ENCODE measurements at places on chromosomes 16 and 17. TPM values are rescaled to one million over a fixed set of nuclear protein-coding genes. Genes with fewer than 3 reads are reported as not detected.

DNA sequence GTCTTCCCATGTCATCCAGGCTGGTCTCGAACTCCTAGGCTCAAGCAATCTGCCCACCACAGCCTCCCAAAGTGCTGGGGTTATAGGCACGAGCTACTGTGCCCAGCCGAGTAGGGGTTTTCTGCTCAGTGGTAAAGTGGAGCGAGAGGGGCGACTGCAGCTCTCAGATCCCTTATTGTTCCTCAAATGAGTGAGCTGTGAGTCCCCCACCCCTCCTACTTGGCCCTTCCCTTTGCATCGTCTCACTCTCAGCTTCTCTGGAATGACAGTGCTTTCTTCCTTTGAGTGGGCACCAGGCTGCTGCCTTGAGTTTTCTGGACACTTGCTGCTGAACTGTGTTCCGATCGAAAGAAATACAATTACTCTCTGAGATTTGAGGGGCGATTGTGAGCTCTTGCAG is 63.5 kb downstream of the MSI2 start:
- no peak for DNase-seq
- H3K27ac ChIP-seq, result no peak overlapping the region
- H3K27me3 ChIP-seq, result no peaks in the 10 kb centered on the region
- peaks cover 71% of the 10 kb centered on the region for H3K36me3 ChIP-seq
- peaks cover 15% of the 10 kb centered on the region for H3K4me1 ChIP-seq

GRCh38 chr17:31427684-31428083 is 36.2 kb downstream of the RAB11FIP4 start:
- no peak overlapping the region for H3K4me3 ChIP-seq
- peaks cover 13% of the 10 kb centered on the region for H3K27me3 ChIP-seq
- no peak for DNase-seq
- no peaks in the 10 kb centered on the region for H3K36me3 ChIP-seq
- H3K4me1 ChIP-seq, result peaks cover 47% of the 10 kb centered on the region

DNA sequence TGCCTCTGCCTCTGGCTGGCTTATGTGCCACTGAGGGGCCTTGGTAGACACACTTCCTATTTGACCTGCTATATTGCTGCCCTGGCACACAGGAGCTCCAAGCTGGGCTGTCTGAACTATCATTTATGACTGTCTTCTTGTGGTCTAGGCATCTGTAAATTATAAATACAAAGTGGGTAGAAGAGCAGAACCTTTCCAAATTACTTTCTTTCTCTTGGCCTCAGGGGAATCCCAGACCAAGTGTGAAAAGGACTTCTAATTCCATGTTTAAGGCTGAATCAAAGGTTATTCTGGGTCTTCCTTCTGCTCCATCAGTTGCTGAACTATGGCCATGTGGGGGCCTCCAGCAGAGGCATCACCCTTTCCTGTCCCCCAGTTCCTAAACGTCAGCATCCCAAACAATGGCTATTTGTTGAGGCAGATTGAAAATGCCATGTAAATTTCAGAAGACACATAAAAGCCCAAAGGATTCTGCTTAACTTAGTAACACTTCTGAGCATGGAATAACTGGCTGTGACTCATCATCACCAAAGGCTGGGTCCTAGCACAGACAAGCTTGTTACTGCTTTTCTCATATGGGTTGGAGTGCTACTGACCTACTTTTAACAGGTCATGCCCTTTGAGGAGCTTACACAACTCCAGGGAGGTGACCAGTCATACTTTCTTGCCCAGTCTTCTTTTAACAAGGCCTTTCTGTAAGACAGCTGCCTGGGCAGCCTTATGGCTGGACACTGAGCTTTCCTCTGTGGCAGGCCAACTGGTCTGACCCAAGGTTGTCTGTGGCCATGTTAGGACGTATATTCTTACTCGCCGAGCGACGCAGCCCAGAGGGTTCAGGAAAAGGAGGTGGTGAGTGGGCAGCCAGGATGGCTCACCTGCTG is 154.8 kb downstream of the VPS53 start:
- H3K4me1 ChIP-seq, result no peaks in the 10 kb centered on the region
- H3K27ac ChIP-seq, result no peak overlapping the region
- H3K36me3 ChIP-seq, result peaks cover 37% of the 10 kb centered on the region
- H3K27me3 ChIP-seq, result no peaks in the 10 kb centered on the region

GRCh38 chr16:85129876-85130704 is 17.8 kb upstream of the CIBAR2 start:
- H3K27me3 ChIP-seq, result peaks cover 35% of the 10 kb centered on the region
- H3K27ac ChIP-seq, result no peak overlapping the region
- peaks cover 47% of the 10 kb centered on the region for H3K4me1 ChIP-seq
- no peak overlapping the region for H3K4me3 ChIP-seq

GRCh38 chr17:2795441-2796163 is 636 bp upstream of the RAP1GAP2 start:
- no peaks in the 10 kb centered on the region for H3K4me1 ChIP-seq
- H3K36me3 ChIP-seq, result no peaks in the 10 kb centered on the region
- peaks cover 9% of the 10 kb centered on the region for H3K27me3 ChIP-seq
- H3K27ac ChIP-seq, result no peak overlapping the region

DNA sequence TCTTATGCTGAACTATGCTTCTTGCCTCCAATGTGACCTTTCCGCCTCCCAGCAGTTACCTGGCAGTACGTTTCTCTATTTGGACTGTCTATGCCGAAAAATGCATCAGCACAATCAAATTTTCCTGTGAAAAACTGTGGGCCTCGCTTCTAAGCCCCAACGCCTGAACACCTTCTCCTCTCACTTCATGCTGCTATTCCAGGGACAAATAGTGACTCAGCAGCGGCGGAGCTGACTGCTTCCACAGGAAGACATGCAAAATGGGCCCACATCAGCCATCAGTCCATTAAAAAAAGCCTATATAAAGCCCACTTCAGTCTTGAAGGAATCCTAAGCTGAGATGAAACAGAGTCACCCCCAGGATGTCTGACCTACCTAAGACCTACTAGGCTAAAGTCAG is 10.5 kb upstream of the PIP4K2B start:
- no peak for DNase-seq
- H3K36me3 ChIP-seq, result peaks cover 75% of the 10 kb centered on the region
- H3K4me3 ChIP-seq, result no peak overlapping the region

- no peak for DNase-seq
- H3K36me3 ChIP-seq, result no peaks in the 10 kb centered on the region
- no peak overlapping the region for H3K4me3 ChIP-seq
- peaks cover 5% of the 10 kb centered on the region for H3K4me1 ChIP-seq
- no peak overlapping the region for H3K27ac ChIP-seq
These were observed 12.2 kb downstream of the ATP6V0D1 start for GRCh38 chr16:67468731-67469130.

DNA sequence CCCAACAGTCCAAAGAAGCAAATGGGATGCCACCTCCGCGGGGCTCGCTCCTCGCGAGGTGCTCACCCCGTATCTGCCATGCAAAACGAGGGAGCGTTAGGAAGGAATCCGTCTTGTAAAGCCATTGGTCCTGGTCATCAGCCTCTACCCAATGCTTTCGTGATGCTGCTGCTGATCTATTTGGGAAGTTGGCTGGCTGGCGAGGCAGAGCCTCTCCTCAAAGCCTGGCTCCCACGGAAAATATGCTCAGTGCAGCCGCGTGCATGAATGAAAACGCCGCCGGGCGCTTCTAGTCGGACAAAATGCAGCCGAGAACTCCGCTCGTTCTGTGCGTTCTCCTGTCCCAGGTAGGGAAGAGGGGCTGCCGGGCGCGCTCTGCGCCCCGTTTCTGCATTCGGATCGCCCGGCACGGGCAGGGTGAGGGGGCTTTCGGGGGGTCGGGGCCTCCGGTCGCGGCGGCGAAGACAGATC is at the start of gene CDH13:
CDH13 (plus strand) TSS at position 179 of the 471 bp plus-strand sequence.
- DNase-seq, result no peak
- H3K4me3 ChIP-seq, result no peak within 1 kb of the TSS
- no peaks in the 10 kb centered on the region for H3K4me1 ChIP-seq
- H3K27me3 ChIP-seq, result peaks cover 43% of the 10 kb centered on the region
- no peaks in the 10 kb centered on the region for H3K36me3 ChIP-seq

DNA sequence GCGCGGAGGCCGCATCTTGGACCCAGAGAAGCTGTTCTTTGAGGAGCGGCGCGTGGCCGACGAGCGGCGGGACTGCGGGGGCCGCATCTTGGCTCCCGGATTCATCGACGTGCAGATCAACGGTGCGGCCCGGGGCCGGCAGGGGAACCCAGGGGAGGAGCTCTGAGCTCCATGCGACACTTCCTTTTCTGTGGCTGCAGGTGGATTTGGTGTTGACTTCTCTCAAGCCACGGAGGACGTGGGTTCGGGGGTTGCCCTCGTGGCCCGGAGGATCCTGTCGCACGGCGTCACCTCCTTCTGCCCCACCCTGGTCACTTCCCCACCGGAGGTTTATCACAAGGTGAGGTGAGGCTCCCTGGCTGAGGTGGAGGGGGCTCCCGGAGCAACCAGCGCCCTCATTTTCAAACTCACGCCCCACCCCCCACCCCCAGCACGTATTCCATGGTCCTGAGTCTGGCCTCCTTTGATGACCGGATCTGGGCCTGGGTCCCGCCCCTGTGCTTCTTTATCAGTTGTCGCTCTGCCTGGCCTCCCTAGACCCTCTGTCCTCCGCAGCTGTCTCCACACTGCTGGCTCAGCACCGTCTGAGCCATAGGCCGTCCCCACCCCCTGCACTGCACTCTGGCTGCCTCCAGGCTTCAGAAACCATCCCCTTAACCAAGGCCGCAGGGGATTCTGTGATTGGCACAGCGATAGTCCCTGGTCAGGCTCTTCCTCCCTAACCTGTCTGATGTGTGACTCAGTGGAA is 787 bp downstream of the AMDHD2 start:
- H3K4me1 ChIP-seq, result peaks cover 88% of the 10 kb centered on the region
- H3K27ac ChIP-seq, result peak overlapping the region; percentile 84
- H3K27me3 ChIP-seq, result no peaks in the 10 kb centered on the region
- DNase-seq, result peak; percentile 70

DNA sequence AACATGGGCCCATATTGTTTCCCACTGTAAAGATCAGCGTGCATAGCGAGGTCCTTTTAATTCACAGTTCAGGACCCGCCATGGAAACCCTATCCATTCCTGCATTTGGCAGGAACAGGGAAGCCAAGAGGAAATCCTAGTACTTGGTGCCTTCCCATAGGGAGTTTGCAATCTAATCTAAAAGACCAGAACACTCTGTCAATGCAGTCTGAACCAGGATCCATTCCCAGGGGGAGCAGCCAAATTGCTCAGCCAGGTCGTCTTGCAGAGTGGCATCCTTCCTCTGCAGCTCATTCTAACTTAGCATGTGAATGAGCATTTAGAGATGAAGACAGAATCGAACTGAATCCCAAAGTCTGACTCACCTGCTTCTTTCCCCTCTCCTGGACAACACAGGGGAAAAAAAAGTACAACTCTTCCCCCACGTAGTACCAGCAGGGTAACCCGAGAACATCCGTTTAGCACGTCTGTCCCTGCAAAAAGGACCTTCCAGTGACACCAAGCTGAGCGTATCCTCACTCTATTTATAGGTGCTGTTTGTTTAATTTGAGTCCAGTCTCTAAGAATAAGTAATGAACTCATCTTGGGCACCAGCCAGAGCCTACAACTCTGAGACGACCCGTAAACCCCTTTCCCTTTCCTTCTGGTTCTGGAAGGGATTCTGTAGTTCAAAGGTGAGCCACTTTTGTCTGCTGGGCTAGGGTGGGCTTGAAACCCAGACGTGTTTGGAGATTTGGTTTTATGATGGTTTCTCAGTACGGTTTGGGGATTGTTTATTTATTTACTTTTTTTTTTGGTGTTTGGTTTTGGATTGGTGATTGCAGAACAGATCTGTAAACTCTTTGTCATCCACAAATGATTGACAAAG is 74.5 kb downstream of the ERCC4 start:
- no peaks in the 10 kb centered on the region for H3K36me3 ChIP-seq
- no peak for DNase-seq
- peaks cover 7% of the 10 kb centered on the region for H3K27me3 ChIP-seq
- no peak overlapping the region for H3K4me3 ChIP-seq
- peaks cover 40% of the 10 kb centered on the region for H3K4me1 ChIP-seq
- no peak overlapping the region for H3K27ac ChIP-seq

ZP2 gene
- not detected for total RNA-seq

- H3K4me3 ChIP-seq, result no peak overlapping the region
- H3K4me1 ChIP-seq, result peaks cover 31% of the 10 kb centered on the region
- H3K27ac ChIP-seq, result no peak overlapping the region
- no peak for DNase-seq
- H3K36me3 ChIP-seq, result no peaks in the 10 kb centered on the region
These were observed 15.3 kb downstream of the CREBBP start for GRCh38 chr16:3865241-3865640.

DNA sequence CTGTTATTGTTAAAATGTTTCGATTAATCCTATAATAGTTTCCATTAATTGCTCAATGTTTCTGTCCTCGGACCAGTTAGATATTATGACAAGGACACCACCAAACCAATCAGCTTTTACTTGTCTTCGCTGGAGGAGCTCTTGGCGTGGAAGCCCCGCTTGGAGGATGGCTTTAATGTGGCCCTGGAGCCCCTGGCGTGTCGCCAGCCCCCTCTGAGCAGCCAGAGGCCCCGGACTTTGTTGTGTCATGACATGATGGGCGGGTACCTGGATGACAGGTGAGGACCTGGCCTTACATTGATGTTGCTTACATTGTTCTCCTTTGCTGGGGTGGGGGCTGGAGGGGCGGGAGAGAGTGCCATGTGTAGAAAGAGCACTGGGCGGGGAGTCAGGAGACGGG is 3.0 kb downstream of the ENGASE start:
- H3K4me1 ChIP-seq, result peaks cover 35% of the 10 kb centered on the region
- H3K36me3 ChIP-seq, result peaks cover 8% of the 10 kb centered on the region
- no peak overlapping the region for H3K27ac ChIP-seq
- no peak overlapping the region for H3K4me3 ChIP-seq

DNA sequence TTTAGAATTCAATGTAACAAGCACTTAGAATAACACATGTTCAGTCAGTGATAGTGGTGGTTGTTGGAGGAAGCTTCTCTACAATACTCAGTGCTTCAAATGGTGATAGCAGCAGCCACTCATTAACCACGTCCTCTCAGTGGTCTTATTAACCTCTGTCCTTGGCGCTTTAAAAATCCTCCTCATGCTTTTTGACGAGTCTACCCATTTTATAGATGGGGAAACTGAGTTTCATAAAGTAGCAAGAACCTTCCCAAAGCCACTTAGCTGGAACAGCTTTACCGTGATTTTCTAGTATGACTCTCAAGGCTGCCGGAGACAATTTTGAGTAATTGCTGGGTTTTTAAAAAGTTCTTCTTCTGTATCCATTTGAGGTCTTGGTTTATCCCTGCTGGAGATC is 47.4 kb downstream of the PLCG2 start:
- H3K36me3 ChIP-seq, result no peaks in the 10 kb centered on the region
- H3K4me1 ChIP-seq, result no peaks in the 10 kb centered on the region
- H3K27me3 ChIP-seq, result peaks cover 46% of the 10 kb centered on the region
- no peak overlapping the region for H3K27ac ChIP-seq
- H3K4me3 ChIP-seq, result no peak overlapping the region

- no peak overlapping the region for H3K27ac ChIP-seq
- H3K4me1 ChIP-seq, result peaks cover 32% of the 10 kb centered on the region
- DNase-seq, result no peak
- H3K27me3 ChIP-seq, result no peaks in the 10 kb centered on the region
- H3K4me3 ChIP-seq, result no peak overlapping the region
- peaks cover 41% of the 10 kb centered on the region for H3K36me3 ChIP-seq
These were observed 16.9 kb downstream of the GPRC5C start for GRCh38 chr17:74448756-74449155.

DNA sequence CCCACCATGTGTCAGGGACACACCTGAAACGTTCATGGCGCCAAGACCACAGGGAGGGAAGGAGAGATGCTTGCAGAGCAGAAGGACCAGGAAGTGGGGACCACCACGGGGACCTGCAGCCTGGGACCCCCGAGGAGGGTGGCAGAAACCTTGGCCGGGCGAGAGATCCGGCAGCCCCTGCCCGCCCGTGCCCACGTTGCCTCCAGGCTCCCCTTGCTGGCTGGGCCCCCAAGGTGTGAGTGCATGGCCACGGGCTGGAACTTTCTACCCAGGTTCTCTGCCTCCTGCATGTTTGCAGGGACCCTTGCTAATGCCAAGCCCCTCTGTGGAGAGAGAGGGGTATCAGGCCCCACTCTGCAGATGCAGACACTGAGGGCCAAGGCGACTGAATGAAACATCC is 50.4 kb downstream of the USP22 start:
- H3K27me3 ChIP-seq, result no peaks in the 10 kb centered on the region
- H3K4me3 ChIP-seq, result no peak overlapping the region
- no peaks in the 10 kb centered on the region for H3K36me3 ChIP-seq
- no peak overlapping the region for H3K27ac ChIP-seq
- no peak for DNase-seq
